Activated naive CD4-positive, alpha-beta T cell treated with anti-CD3 and anti-CD28 coated beads, Interleukin-2, amount 50 U/mL, for 72 hours (primary cell): ENCODE measurements at places on chromosomes 3 and 15. TPM values are rescaled to one million over a fixed set of nuclear protein-coding genes. Genes with fewer than 3 reads are reported as not detected.

Gene HES1
- total RNA-seq = 2.5 TPM

DNA sequence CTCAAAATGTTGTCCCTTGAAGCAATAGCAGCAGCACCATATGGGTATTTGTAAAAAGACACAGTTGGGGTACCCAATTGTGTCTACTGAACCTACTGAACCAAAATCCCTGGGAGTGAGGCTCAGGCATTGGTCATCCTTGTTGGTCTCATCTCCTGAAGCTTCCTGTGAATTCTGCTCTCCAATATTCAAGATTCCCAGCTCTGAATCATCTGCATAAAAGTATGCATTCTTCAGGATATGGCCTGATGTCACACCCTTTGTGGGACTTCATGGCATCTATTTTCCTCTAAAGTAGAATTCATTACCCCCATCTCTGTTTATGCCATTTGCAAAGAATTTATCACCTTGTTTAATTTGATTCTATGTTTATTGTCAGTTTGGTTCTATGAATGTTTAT, 13.3 kb upstream of the PTX3 start:
- DNase-seq = no peak

GRCh38 chr15:67564968-67565345, 22.5 kb downstream of the MAP2K5 start:
- DNase-seq = no peak

Gene WDR49
- total RNA-seq = 1.1 TPM

Gene GRIP2
- total RNA-seq = not detected

DNA sequence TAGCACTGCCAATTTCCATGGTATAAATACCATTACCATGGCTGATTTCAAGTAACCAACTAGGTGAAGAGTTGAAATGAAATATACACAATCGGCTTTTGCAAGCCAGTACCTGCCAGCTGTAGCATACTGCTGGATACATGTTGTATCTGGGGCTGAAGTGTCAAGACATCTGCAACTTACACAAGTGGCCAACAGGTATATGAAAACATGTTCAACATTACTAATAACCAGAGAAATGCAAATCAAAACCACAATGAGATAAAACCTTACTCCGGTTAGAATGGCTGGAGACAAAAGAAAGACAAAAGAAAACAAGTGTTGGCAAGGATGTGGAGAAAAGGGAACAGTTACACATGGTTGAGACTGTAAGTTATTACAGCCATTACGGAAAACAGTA, 11.6 kb downstream of the ATOSA start:
- no peak for DNase-seq

DNA sequence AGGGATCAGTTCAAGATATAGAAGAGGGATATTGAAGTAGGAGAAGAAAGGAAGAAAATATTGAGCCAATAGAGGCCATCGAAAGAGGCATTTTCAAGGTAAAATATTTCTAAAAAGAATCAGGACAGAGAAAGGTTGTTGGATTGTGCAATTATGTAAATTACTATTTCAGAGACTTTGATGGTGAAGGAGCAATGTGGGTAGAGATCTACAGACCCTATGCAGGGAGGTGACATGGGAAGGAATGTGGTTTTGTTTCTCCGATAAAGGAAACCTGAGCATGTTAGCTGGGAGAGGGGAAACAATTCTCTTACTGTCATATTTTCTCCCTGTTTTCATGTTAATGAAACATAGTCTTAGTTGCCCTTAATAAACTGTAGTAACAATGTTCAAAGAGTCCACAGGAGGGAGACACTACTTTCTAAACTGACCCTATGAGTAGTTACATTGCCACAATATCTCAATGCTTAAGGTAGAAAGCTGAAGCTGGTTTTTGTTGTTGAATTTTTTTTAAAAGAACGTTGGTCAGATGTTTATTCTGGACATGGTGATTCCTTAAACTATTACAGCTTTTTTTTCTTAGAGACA, 133.3 kb downstream of the GRM7 start:
- no peak for DNase-seq

Gene ZIC1
- total RNA-seq = not detected

DNA sequence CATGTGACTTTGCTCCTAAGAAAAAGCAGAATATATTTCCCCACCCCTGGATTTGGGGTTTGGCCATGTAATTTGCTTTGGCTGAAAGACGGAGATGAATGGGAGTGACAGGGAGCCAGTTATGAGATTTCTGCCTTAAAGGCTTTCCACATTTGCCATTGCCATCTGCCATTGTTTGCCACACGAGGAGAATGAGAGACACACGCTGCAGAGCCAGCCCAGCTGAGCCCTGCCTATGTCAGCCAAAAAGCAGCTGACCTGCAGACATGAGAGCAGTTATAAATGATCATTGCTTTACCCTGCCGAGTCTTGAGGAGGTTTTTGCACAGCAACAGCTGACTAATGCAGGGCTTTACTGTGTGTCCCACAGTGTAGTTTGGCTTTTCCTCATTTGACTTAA, 40.6 kb upstream of the RFTN1 start:
- no peak for DNase-seq

Gene MEX3B
- total RNA-seq = 1.5 TPM

Gene ARHGEF26
- not detected for total RNA-seq

DNA sequence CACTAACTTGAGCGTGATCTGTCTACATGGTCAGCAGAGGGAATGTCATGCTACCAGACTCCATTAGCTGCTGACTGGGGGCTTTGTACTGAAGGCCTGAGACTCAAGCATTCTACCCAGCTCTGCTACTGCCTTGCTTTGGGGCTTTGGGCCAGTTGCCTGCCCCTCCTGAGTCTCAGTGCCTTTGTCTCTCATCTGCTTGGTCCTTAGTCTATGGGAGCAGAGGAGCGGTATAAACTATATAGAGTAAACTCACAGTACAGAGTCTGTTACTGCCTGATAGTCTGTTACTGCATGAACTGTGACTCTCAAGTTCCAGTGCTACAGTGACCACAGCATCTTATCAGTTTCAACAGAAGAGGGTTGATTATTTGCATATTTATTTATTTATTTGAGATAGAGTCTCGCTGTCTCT, 38.5 kb upstream of the C15orf39 start:
- DNase-seq = no peak

- DNase-seq = no peak
Observed at GRCh38 chr3:46214751-46215352, 6.7 kb upstream of the CCR1 start.

DNA sequence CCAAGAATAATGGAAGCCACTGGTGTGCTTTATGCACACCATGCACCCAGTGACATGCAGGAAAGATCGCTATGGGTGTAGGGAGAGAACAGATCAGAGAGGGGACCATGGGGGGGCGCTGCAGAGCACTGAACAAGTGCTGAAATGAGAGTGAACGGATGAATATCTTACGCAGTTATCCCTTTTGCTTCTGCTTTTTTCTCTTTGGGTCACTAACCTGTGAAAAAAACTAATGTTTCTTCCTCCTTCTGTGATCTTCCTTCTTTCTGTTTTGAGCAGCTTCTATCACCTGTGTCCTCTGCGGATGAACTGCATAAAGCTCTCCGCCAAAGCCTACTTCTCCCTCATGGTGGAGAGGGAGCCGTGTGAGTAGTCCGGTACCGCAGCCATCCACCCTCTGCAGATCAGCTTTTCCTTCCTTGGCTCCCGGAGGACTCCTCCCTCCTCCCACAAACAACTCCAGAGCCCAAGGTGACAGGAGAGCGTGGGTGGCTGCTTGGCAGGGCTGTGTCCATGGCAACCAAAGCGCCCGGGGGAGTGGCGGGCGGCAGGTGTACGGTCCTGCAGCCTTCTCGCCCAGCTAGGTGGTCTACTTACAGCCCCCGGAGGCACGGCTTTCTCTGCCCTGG, 106.2 kb downstream of the DGKG start:
- DNase-seq = peak; percentile 35

DNA sequence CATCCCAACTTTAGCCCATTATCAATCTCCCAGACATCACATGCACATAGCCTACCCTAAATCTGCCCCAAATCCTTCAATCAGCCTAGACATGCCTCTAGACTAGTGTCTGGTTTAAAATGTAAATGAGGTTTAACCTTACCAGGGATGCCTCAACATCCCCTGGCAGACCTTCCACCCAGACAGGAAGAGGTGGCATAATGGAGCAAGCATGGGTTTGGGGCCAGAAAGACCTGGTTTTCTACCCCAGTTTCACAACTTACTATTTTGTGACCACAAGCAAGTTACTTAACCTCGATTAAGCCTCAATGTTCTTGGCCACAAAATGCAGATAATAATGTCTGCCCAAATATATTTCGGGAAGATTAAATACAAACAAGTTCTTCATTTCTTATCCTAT, 28.3 kb upstream of the THBS1 start:
- DNase-seq = no peak

- DNase-seq = no peak
Observed at GRCh38 chr15:63615935-63616334, 18.7 kb downstream of the FBXL22 start.

Gene KBTBD12
- total RNA-seq = not detected

Gene SNTN
- not detected for total RNA-seq

GRCh38 chr3:177554895-177555759, 357.8 kb upstream of the TBL1XR1 start:
- no peak for DNase-seq

Gene PDCD7
- 36.6 TPM for total RNA-seq

DNA sequence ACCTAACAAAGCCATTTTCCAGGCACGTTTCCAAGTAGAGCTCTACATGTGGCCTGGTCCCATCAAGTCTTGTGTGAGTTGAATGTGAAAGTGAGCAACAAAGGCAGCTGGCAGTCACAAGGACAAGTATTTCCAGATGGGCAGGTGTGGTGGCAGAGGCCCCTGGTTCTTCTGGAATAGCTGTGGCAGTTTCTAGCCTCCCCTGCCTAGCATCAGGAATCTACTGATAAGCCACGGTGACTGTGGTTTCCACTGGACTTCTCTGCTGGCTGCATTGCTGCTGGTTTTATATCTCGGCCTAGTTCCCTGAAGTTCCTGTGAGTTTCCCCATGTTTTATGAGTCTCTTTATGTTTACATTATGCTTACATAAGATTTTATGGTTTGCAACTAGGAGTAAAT, 117.7 kb downstream of the GOLIM4 start:
- no peak for DNase-seq

DNA sequence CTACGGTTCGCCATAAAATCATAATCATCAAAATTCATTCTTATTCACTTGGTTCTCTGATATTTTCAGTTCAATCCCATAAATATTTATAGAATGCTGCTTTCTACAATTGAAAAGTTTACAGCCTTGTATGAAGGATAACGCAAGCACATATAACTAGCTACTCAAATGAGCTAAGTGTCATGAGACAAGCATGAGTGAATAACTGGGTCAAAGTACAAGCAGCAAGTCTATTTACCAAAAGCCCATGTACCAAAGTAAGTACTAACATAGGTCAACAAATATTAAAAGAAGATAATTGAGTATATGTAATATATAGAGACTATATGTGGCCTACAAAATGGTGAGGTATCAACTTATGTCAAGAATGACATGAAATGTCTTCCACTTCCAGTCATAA, 596.6 kb downstream of the GBE1 start:
- no peak for DNase-seq

GRCh38 chr3:139087621-139088020, 42.9 kb upstream of the PRR23C start:
- DNase-seq = no peak

Gene TGM5
- total RNA-seq = not detected

DNA sequence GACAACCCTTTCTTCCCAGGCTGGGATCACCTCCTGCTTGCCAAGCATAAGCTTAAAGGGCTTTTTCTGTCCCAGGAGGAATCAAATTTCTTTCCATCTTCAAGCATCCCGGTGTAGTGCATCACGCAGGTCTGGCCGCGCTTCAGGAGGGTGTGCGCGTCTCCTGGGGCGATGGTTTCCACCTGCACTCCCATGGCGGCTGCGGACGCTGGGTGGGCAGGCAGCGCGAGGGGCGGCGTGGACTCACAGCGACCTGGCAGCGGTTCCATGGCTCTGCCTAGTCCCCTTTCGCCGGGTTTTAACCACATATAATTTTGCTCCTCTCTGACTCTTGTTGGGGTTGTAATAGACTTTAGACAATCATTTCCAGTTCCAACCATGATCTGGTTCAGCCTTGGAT, 10.6 kb upstream of the TM4SF4 start:
- DNase-seq = no peak

GRCh38 chr15:58957101-58957973, 23.9 kb upstream of the SLTM start:
- DNase-seq = no peak

GRCh38 chr3:102530415-102531181, 95.8 kb downstream of the ZPLD1 start:
- no peak for DNase-seq

Gene ISG20
- 53.9 TPM for total RNA-seq

Gene INSYN1
- total RNA-seq = not detected

Gene ARGFX
- total RNA-seq = not detected

- no peak for DNase-seq
Observed at GRCh38 chr3:76402926-76403325, 617.6 kb upstream of the ZNF717 start.
